ENCODE measurements at places on chromosomes 12 and 14.

DNA sequence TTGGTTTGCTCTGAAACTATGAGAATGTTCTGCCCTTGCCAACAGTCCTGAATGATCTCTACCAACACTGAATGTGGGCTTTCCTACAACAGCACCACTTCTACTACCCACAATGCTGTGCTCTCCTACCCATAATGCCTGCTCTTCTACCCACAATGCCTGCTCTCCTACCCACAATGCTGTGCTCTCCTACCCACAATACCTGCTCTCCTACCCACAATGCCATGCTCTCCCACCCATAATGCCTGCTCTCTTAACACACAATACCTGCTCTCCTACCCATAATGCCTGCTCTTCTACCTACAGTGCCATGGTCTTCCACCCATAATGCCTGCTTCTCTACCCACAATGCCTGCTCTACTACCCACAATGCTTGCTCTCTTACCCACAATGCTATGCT lies 92.3 kb downstream of the KCNK13 start:
- no peak for DNase-seq

- no peak for DNase-seq
These were observed at the start of gene KCNJ8 for GRCh38 chr12:21774358-21775132. Gene KCNJ8, minus strand, starts transcription at chr12:21774706. Its CDS starts 1,090 bp downstream, at chr12:21773616.

- DNase-seq = no peak
These were observed 508.5 kb downstream of the FOXG1 start for GRCh38 chr14:29274890-29275596.

DNA sequence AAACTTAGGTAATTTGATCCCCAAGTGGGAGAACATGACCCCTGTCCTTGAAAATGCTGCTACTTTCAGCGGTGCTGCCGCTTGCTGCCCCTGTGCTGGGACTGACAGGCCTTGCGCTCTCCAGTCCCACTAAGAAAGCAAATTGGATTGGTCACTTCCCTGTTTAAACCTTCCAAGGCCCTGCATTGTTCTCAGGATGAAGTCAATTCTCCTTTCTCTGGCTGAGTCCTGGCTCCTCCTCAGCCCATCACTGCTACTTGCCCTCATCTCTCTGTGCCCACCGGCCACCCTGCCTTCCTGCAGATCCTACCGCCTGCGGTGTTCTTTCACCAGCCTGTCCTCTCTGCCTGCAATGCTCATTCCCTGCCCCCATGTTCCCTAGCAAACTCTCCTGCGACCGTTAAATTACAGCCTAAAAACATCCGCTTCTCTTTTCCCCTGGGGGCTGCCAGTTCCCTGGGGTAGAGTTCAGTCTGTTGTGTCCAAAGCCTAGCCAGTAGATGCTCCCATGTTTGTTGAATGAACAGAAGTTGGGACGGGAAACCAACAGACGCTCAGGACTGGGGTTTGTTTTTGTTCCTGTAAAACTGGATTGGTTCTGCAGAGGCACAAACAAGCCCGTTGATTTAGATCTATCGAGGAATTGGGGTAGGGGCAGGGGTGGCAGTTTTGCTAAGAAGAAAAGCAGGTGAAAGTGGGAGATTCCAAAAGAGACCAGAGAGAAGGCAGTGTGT lies 127.3 kb upstream of the HIF1A start:
- DNase-seq = no peak

DNA sequence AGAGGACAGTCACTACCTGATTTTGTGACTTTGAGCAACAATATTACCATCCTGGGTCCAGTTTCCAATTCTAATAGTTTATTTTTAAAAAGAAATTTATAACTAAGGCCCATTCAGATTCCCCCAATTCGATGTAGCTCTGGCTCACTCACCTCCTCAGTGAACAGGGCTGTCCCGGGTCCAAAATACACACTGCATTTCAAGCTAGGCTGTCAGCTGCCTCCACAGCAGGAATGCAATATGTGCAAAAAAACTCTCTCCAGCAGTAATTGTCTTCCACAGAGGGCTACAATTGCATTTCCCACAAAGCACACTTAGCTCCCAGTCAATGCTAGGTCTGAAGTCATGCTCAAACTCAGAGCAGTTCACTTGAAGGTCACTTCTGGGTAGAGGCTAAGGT lies 39.3 kb upstream of the ZNF641 start:
- no peak for DNase-seq

- DNase-seq = no peak
These were observed 1.4 kb upstream of the RNASE10 start for GRCh38 chr14:20503898-20504297.

- no peak for DNase-seq
These were observed 176.8 kb downstream of the GXYLT1 start for GRCh38 chr12:41967668-41968500.

GRCh38 chr14:66982247-66982646 lies 207.0 kb upstream of the GARIN2 start:
- DNase-seq = no peak

- DNase-seq = no peak
These were observed 478.4 kb downstream of the RAD51B start for GRCh38 chr14:68297876-68298468.

GRCh38 chr14:38950676-38951075 lies 152.4 kb downstream of the SEC23A start:
- DNase-seq = no peak

GRCh38 chr14:103260629-103261124 lies 73.4 kb upstream of the EIF5 start:
- DNase-seq = no peak

GRCh38 chr12:59973515-59973914 lies 377.7 kb downstream of the SLC16A7 start:
- DNase-seq = no peak

DNA sequence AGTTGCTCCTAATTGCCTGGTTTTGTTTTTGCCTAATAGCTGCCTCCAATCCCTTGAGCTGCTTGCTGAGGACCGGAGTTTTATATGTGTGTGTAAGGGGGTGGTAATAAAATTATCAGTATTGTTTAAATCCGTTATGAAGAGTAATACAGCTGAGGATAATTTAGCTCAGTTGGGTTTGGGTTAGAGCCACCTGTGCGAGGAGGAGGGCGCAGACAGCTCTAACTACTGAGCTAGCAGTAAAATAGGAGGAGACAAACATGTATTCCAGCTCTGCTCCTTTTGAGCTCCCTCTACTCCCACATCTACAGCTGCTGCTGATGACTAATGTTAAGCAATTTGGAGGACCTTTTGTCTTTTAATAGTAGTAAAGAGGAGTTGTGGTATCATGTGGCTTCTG lies 61.5 kb downstream of the SPATS2 start:
- no peak for DNase-seq

GRCh38 chr12:115232455-115233156 lies 548.6 kb upstream of the TBX3 start:
- no peak for DNase-seq

- DNase-seq = no peak
These were observed 63.8 kb downstream of the C12orf42 start for GRCh38 chr12:103431950-103432349.

DNA sequence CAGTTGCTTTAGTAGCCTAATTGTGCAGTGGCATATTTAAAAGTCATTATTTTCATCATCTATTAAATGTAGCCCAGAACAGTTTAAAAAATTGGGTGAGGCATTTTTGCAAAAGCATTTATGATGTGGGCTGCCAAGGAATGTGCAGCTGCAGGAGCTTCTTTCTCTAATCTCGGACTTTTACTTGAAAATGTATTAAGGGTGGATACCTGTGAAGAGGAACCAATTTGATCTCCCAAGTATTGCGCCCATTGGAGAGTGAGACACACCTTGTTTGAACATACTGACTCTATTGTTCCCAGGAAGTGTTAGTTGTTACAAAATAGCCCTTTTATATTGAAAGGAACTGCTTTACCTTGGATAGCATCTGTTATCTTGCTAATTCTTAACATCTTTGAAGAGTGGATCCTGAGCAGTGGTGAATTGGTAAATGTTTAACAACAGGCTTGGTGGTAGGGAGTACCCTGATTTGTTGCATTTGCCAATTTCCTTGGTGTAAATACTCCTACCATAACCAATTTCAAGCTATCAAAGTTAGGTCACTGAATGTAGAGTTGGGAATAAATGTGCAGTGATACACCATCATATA lies 42.5 kb upstream of the HMGA2 start:
- no peak for DNase-seq

DNA sequence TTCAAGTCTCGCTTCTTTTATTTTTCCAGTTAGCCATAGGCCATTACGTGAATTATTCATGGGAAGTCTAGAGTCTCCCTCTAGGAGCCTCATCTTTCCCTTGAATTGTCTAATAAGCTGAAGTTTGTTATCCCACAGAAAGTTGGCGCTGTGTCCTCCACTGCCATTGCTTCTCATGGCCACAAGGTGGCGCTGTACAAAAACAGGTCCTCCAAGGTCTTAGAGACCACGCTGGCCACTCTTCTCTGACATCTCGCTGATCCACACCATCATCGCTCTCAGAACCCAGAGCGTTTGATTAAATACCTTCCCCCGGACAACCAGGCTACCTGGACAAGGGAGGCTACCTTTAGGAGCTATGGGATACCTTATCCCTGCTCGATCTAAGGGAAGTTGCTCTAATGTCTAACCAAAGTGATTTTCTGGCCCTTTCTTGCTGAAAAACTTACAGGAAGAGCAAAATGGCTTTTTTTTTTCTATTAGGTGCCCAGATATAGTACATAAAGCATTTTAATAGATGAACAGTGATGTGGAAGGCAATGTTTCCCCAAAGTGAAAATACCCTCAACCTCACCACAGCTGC lies 110.0 kb downstream of the CCDC60 start:
- DNase-seq = no peak

- no peak for DNase-seq
These were observed 19.8 kb upstream of the MGP start for GRCh38 chr12:14905269-14906004.

DNA sequence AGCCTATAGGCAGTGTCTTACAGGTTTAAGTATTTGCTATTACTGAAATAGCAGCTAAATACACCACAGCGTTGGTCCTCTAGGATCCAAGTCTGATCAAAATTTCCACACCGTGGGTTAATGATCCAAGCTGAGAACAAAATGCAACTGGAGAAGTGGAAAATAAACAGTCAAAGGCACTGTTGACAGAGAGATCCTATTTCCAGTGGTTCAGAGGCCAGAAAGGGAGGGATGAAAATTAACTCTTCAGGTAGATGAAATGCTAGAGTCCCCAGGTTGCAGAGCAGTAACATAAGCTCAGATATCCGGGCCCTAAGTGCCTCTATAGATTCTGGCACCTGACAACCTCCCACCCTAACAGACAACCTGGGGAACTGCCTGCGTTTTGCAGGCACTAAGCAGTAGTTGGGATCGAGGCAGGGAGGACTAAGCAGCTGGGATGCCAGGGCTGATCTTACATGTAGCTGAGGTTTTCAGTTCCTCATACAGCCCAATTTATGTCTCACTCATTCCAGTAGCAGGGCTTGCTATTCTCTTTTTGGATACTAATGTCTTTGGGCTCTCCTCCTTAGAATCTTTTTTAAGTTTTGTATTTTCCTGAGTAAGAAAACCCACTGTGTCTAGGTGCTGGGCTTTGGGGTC lies 42.7 kb upstream of the CRACR2A start:
- DNase-seq = no peak

DNA sequence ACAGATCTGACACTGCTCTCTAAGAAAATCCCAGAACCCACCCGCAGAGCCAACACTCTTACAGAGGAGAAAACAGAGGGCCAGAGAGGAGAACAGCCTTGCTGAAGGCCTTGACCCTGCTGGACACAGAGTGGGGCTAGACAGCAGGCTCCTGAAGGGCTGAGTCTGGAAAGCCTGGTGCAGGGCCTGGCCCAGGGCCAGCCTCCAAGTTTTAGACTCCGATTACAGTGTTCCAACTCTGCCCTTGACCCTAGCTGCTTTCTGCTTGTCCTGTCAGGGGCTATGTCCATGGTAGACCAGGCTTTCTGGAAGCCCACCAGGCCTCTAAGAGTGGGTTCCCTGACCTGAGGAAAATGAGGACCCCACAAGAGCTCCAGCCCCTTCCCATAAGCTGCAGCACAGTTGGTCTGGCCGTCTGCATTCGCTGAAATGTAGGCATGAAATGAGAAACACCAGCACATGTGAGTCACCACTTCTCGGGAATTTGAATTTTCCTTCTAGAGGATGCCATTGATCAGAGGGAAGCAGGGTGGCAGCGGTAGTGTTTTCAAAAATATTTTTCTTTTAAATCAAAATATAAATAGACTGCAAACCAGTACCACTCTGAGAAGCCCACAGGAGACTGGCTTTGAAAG lies 154.4 kb downstream of the CALM1 start:
- no peak for DNase-seq

GRCh38 chr14:68315081-68315480 lies 477.8 kb downstream of the ZFP36L1 start:
- DNase-seq = no peak

All from cortex of kidney (tissue), 1 donor.